Stimulated activated CD4-positive, alpha-beta T cell treated with anti-CD3 and anti-CD28 coated beads, Interleukin-1b, Interleukin-23, amount 100 ng/mL, for 1 hour (primary cell): ENCODE measurements at places on chromosomes 1 and 21.

- DNase-seq = no peak
These were observed 64.2 kb upstream of the CR2 start for GRCh38 chr1:207389728-207390464.

DNA sequence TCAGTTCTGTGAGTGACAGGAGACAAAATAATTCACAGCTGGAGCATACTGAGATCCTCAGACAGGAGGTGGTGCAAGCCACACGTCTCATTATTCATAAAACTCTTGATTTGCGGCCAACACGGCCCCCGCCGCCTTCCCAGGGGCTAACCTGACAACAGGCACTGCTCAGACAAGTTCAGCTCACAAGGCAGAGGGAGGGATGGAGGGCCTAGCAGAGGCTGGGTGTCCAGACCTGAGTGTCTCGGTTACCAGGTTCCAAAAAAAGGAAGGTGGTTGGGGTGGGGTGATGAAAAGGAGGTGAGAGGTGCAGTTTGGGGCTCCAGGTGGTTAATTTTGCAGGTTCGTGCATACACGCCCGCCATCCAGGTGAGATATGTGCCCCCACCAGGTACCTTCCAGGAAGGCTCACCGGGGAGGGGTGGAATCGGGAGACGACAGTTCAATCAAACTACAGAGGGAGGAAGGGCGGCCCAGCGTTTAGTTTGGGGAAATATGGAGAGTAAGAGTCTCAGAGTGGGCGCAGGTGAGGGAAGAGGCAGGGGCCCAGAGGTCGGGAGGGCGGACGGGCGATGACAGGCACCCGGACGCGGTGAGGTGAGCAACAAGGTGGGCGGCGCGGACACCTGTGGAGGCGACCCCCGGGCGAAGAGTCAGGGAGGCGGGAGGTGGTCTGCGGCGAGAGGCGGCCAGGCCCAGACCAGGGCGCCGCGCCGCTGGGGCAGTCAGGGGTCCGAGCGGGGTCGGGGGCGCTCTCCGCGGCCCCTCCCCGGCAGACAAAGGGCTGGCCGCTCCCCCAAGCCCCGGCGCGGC, 629 bp downstream of the CTNNBIP1 start:
- peak; percentile 9 for DNase-seq

- DNase-seq = no peak
These were observed 571.6 kb downstream of the AJAP1 start for GRCh38 chr1:5225707-5226704.

GRCh38 chr1:231161667-231162296, at the start of gene TRIM67:
Gene TRIM67 (plus strand): TSS chr1:231162058. CDS start chr1:231162970, 912 bp downstream.
- DNase-seq = no peak

- no peak for DNase-seq
These were observed 102.8 kb downstream of the CDC7 start for GRCh38 chr1:91603409-91603808.

DNA sequence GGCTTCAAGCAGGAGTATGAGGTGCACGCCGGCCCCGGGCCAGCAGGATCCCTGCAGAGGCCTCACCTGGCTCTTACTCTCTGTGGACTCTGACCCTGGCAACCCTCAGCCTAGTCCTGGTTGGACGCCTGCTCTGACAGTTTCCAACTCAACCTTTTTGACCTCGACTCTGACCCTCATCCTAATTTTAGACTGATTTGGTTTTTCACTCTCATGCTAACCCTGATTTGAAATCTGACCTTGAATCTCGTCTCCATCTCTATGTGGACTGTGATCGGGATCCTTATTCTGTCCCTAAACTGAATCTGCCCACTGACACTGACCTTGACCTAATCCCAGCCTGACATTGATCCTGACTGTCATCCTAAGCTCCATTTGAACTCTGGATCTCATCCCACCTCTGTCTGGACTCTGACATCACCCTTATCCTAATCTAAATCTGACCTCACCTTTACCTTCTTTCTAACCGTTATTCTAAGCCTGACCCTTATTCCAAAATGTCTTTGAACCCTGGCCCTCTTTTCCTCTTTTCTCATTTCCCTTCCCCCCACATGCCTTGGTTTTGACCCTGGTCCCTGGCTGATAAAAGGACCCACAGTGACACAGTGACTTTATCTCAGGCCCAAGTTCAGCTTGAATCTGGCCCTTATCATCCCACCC, 67.8 kb downstream of the PTPRU start:
- DNase-seq = no peak

DNA sequence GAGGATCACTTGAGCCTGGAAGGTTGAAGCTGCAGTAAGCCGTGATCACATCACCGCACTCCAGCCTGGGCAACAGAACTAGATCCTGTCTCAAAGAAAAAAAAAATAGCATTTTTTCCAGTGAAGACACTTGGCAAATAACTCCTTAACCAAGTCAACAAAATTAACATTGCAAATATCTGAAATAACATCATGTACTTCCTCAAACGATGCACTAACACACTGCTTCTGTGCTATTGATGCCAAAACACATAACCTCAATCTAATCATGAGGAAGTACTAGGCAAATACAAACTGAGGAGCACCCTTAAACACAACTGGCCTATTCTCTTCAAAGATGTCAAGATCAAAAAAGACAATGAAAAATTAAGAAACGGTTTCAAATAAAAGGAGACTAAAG, 32.3 kb downstream of the PABPC4 start:
- DNase-seq = no peak

- no peak for DNase-seq
These were observed 90.8 kb downstream of the ZP4 start for GRCh38 chr1:237799762-237800474.

DNA sequence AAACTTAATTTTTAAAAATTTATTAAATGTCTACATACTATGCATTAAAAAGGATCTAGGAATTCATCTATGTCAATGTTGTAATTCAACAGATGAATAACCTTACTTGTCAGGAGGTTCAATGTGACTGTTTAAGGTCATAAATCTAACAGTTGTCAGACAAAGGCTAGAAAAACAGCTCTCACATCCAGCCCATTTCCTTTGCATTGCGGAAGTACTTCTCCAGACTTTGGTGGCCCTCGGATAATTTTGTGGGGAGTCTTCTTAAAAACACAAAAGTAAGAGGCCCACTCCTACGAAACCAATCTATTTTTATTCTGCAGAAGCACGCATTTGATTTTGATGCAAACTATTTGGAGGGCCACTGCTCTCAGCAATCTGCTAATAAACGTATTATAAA, 122.6 kb upstream of the CHRM3 start:
- DNase-seq = no peak

GRCh38 chr21:42299324-42300044, 15.7 kb downstream of the TFF3 start:
- no peak for DNase-seq

- no peak for DNase-seq
These were observed 1.9 kb upstream of the YRDC start for GRCh38 chr1:37809942-37810341.

DNA sequence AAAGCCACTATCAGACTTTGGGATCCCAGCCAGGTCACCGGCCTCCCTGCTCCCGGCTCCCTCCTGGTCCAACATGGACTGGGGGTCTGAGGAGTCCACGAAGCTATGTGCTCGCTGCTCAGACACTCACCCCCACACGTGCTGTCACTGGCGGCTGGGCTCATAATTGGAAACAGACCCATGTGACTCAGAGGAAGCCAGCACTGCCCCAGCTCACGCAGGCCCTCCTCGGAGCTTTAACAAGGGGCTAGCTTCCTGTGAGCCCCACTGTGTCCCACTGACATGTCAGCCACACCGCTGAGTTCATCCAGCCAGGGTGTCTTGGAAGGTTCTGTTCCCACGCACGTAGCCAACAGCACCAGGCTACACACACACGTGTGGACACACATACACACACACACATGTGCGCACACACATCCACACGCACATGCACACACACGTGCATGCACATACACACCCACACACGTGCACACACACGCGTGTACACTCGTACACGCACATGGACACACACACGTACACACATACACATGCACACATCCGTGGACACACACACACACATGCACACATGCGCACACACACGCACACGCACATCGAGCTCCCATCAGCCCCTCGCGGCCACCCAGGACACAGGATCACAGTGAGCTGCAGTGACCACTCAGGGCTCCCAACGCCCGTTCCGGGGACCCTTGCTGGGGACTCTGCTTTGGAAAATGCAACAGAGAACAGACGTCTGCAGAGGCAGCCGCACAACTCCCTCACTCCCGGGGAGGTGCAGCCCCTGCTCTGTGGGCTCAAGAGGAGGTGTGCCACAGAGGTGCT, 18.4 kb upstream of the COL6A2 start:
- no peak for DNase-seq

GRCh38 chr1:99662539-99663080, 16.7 kb downstream of the PALMD start:
- DNase-seq = no peak

DNA sequence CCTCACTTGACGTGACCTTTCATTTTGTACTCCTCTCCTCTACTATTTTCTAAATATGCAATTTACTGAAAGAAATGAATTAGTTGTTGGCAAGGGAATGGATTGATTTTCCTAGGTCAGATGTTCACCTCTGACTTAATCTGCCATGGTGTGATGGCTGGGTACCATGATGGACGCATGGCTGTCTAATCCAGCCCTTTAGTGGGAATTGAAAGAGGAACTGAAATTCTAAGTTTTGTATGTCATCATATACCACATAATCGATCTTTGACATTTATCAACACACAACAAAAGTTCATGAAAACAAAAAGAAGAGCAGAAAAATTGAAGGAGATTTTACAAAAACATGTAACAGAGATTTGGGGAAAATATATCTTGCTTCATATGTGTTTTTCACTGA, 331.3 kb upstream of the SNX7 start:
- DNase-seq = no peak

- DNase-seq = no peak
These were observed 157.3 kb upstream of the RUNX1 start for GRCh38 chr21:35206141-35207125.

GRCh38 chr1:106880226-106880625, 176.2 kb upstream of the PRMT6 start:
- DNase-seq = no peak

GRCh38 chr21:20250337-20250736, 747.9 kb upstream of the NCAM2 start:
- DNase-seq = no peak

DNA sequence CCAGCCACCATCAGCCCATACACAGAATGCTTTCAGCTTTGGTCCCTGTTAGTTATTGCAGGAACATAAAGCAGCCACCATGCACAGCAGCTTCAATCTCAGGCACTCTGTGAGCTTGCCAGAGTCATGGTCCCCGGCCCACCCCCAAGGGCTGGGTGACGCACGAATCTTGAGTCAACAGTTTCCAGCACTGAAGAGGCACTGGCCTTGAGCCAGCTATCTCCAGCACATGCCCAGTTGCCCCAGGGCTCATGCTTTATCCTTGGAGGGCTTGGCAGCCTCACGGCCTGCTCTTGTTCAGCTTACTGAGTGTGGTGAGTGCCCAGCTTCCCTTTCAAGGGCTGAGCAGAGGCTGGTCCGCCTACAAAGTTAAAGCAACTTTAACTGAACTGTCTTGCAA, 200.7 kb upstream of the RAB4A start:
- DNase-seq = no peak

DNA sequence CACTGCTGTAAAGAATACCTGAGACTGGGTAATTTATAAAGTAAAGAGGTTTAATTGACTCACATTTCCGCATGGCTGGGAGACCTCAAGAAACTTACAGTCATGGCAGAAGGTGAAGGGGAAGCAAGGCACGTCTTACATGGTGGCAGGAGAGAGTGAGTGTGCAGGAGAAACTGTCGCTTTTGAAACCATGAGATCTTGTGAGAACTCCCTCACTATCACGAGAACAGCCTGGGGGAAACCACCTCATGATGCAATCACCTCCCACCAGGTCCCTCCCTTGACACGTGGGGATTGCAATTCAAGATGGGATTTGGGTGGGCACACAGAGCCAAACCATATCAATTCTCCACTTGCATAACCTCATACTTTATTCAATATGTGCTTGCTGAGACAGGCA, 76.6 kb downstream of the GIPC2 start:
- no peak for DNase-seq

GRCh38 chr1:14810595-14811361, 212.3 kb downstream of the KAZN start:
- DNase-seq = no peak

- DNase-seq = peak; percentile 69
These were observed 2.4 kb downstream of the UROD start for GRCh38 chr1:45014321-45015028.

GRCh38 chr1:234573711-234574299, 36.2 kb downstream of the IRF2BP2 start:
- DNase-seq = no peak

GRCh38 chr1:207873055-207873890, 37.7 kb downstream of the CD34 start:
- no peak for DNase-seq

DNA sequence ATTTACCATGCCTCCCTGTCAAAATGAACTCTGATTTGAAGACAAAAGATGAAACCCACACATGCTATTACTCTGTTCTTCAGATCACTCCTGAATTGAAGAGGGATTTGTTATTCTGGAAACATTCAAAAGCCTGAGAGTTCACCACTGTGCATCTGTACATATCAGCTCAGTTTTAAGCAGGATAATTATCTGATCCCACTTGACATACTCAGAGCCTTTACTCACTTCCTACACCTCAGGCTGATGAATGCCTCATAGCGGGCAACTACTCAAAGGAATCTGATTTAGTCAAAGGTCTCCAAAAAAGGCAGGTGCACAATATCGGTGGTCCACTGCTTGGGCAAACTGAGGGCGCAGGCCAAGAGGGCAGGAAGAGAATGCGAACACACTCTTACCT, 47.5 kb upstream of the LPAR3 start:
- DNase-seq = no peak

DNA sequence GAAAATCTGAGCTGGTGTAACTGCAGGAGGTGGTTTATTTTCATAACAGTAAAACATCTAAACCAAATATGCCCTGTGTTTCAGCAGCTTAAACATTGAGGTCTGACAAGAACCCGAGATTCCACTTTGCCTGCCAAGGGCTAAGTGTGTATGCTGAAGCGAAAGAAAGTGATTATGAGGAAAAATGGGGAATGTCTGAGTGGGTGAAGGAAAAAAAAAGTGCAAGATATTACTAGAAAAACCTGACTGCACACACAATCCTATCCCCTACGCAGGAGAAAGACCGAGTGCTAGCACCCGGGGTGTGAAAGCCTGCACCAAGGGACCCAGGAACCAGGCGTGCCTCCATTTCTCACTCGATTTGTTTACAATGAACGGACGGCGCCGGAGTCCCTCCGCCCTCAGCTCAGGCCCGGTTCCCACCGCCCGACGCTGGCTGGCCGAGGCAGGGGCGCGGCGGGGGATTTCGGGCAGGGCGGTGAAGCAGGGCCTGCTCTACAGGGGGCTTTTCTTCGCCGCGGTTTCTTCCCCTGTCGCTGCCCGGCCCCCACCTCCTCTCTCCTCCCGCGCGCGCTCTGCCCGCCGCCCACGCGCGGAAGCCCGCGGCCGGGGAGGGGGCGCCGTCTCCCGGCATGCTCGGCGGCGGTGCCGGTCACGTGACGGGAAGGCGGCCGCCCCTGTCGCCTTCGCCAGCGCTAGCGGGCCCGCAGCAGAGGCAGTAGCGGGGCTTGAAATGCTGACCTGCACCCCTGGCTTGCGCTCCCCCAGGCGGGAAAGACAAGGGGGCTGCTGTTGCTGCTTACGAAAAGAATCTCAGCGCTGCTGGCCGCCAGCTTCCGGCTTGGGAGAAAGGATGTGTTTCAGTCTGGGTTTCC, 35.9 kb downstream of the ITPKB start:
- peak; percentile 66 for DNase-seq

GRCh38 chr1:184836934-184837895, 82.6 kb upstream of the EDEM3 start:
- DNase-seq = no peak

GRCh38 chr21:44800971-44801467, 601 bp downstream of the UBE2G2 start:
- no peak for DNase-seq
